ENCODE measurements at places on chromosomes 11 and 22.

DNA sequence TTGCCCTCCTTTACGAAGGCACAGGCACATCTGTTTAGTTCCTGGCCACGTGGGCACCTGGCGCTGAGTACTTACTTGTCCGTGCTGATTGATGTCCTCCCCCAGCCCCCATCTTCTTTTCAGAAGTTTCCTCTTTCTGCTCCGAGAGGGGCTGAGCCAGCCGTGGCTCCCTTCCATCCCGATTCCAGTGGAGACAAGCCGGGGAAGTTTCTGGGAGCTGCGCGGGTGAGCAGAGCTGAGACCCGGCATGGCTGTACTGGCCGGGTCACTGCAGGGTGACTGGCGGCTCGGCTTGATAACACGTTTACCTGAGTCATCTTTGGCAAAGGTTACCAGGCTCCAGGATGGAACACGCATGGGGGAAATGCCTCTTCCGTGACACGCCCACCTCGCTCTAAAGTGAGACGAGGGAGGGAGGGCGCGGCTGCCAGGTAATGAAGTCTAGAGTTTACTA lies 45.4 kb upstream of the ATXN10 start:
- peak; percentile 92 for DNase-seq

DNA sequence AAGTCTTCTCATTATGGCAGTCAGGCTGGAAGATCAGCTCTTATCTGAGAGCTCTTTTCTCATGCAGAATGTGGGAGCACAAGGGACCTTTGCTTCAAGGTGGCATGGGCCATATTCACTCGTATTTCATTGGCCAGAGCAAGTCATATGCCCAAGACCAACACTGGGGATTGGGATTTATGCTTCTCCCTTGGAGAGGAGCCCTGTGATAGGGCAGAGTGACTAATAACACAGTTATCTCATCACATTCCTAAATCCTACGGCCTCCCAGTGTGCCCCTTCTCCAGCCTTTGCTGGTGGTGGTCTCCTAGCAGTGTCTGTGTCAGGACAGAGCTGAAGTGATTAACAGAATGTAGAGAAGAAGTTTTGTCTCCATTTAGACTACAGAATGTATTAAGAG lies 48.6 kb downstream of the SYT9 start:
- no peak for DNase-seq

- no peak for DNase-seq
Observed at GRCh38 chr11:128546916-128547315, 40.4 kb downstream of the ETS1 start.

DNA sequence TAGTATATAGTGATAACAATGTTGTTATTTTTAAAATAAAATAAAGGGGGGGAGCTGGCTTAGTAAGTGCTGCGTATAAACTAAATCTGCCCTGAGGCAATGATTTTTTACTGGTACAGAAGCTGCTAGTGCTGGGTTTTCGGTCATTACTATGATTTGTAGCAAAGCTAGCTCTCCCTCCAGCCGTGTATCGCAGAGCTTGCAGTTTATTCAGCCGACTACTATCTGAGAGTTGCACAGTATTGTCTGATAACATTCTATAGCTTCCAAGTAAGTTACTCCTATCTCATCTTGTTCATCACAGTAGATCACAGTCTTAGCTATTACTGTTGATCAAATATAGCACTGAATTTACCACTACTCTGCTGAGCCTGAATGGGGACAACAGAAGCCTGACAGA lies 805.5 kb upstream of the ARHGAP42 start:
- DNase-seq: no peak

DNA sequence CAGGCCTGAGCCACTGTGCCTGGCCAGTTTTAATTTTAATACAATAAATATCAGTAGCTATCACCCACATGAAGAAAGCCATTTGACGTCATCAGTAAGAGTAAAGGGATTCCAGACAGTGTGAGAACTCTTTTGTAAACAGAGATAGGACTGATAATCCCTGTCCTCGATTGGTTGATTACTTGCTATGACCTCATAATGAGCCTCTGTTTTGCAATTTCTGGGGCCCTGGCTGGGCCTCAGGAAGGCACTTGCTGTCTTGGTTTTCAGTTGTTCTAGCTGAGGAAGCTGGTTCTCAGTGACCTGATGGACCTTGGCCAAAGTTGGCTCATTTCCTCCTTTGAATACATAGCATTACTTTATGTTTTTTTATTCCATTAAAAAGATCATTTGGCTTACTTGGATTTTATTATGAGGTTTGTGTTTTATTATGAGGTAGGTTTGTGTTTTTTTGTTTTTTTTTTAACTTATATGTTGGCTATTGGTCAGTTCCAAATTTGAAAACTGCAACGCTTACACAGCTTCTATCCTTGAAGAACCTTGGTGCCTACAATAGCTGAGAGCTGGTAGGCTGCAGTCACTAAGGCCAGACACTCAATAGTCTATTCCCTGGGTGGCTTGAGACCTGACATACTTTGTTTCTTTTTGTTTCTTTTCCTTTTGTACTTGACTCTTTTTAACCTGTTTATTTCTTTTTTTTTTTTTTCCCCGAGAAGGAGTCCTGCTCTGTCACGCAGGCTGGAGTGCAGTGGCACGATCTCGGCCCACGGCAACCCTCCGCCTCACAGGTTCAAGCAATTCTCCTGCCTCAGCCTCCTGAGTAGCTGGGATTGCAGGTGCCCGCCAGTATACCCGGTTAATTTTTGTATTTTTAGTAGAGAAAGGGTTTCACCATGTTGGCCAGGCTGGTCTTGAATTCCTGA lies 20.0 kb downstream of the MARK2 start:
- peak; percentile 66 for DNase-seq

GRCh38 chr11:107018902-107019493 lies 722 bp upstream of the GUCY1A2 start:
- peak; percentile 67 for DNase-seq

DNA sequence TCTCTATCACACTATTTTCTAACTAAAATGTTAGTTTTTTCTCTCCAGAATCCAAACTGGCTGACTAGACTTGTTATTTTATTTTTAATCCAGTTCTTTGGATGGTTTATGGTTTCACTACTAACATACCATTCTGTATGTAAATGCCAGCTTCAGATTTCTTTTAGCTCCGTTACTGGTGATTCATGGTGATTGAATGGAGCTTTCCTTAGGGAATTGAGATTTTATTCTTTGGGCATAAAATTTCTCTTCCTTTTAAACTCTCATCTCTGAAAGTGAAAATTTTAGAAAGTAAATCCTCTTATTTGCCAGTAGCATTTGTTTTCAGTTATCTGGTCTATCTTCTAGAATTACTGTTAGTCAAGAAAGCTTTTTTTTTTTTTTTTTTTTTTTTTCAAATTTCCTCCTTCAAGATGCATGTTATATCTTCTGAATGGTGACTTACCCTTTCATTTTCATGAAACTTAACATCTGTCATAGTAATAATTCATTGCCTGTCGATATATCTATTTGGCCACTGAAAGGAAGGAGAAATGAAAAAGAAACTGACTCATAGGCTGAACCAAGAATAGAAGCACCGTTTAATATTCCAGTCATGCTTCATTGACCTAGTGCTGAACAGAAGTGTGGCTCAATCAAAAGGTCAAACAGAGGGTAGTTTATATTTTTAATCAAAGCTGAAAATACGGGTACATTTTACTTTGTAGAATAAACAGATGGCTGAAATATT lies 6.4 kb downstream of the ENDOD1 start:
- DNase-seq: peak; percentile 35

DNA sequence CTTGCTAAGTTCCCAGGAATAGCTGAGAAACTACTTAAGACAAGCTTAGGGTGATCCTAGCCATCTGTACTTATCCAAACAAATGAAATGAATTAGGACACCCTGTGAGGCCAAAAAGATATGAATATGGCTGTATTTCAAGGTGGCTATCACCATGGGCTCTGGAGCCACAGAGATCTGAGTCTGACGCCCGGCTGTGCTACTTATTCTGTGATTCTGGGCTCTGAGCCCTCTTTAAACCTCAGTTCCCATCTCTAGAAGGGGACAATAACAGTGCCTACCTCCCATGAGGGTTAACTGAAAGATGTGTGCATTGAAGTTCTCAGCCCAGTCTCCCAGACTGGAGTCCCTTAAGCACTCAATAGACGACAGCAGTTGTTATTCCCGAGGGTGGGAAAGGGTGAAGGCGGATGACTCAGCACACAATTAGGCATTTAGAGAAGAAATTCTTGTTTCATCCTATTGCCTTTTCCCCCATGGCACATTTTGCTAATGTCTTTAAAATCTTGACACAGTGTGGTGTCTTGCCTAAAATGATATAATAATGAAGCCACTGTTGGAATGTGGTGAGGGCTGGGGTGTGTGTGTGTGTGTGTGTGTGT lies 132.5 kb downstream of the ADAMTS15 start:
- DNase-seq: peak; percentile 69

DNA sequence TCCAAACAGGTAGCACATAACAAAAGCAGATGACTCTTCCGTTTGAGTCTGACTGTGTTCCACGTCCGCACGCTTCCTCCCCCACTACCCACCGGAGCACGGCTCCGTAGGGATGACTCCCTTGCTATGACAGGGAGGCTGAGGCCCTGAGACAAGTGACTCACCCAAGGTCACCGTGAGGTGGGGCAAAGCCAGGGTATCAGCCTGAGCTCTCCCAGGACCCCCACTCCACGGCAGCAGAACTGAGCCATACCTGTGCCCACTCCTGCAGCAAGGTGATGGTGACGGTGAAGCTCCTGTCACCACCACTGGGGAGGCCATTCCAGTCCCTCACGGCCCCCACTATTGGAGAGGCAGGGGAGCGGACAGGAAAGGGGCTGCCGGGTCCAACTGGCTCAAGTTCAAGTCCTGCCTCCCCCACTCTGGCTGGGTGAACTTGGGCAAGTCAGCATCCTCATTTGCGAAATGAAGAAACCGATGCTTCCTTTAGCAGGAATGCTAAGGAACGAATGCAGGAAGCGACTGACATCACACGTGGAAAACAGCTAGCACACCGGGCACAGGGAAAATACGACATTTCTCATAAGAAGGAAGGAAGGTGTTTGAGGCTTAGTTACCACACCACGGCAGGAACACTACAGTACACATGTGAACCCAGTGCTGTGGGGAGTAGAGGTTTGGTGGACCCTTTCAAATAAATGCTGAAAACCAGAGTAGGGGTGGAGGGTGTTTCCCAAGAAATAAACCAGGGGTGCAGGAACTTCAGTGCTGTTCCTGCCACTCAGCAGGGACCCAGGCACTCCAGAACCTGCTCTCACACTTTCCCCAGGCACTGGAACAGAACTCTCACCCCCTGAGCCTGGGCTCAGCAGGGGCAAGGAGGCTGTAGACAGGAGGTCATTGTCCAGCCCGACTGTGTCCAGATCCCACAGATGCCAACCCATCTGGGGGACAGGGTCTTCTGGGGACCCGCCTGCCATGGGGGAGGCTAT lies 32.4 kb upstream of the CBX7 start:
- DNase-seq: no peak

GRCh38 chr11:65206441-65206841 lies 24.7 kb downstream of the CAPN1 start:
- DNase-seq: no peak

DNA sequence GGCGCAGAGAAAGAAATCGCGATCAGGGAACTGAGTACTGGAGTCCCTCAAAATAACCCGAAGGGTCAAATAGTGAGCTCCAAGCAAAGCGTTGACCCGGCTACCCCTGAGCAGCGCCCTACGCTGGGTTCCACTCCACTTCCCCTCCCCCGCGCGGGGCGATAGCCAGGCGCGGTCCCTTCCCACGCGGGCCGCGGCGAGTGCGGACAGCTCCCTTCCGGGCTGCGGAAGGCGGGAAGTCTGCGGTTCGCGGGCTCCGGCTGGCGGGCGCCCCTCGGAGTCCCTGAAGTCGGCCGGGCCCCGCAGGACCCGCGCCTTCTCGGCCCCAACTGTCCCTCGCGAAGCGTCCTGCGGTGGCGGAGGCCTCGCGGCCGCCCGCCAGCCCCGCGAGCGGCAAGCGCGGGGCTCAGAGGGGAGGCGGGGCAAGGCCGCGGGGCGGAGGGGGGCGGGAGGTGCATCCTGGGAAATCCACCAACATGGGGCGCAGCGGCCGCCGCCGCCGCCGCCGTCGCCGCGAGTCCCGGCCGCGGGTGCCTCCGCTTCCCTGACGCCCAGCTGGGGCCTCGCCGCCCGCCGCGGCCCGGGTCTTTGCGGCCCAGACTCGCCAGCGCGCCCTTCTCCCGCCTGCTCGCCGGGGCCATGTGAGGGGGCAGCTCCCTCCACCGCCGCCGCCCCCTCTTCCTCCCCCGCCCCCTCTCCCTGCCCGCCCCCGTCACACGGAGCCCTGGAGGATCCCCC lies at the start of gene QSER1:
Gene QSER1 (plus strand): TSS at position 457 of the 738 bp plus-strand sequence. CDS start 315 bp downstream, outside the sequence.
- DNase-seq: peak; percentile 60

DNA sequence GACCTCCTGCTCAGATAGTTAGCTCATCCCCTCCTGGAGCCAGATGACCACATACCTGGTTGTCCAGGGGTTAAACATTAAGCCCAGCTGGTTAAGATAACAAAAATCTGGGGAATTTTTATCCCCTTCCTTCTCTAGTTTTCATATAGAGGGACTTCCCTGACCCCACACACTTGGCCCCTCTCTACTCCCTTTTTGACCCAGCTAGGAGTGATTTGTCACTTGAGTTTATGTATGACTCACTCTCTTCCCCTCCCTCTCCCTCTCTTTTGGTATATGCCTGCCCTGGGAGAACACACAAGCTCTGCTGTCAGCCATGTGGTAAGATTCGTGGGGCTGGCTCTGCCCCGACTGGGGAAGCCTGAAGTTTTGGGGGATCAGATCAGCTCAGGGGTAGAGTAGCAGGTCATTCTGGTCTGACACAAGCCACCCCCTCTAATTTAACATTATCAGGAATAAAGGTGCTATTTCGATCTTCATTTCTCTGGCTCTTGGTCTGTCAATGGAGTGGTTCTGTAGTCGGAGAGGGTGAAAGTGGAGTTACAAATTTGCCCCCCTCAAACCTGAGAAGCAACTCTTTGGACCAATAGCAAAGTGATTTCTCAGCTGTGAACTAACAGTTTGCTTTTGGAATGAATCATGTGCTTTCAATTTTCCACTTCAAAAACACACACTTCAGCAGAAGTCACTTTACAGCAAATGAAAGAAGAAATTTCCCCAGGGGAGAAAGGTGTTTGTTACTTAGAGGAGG lies 415.3 kb upstream of the CADM1 start:
- no peak for DNase-seq

DNA sequence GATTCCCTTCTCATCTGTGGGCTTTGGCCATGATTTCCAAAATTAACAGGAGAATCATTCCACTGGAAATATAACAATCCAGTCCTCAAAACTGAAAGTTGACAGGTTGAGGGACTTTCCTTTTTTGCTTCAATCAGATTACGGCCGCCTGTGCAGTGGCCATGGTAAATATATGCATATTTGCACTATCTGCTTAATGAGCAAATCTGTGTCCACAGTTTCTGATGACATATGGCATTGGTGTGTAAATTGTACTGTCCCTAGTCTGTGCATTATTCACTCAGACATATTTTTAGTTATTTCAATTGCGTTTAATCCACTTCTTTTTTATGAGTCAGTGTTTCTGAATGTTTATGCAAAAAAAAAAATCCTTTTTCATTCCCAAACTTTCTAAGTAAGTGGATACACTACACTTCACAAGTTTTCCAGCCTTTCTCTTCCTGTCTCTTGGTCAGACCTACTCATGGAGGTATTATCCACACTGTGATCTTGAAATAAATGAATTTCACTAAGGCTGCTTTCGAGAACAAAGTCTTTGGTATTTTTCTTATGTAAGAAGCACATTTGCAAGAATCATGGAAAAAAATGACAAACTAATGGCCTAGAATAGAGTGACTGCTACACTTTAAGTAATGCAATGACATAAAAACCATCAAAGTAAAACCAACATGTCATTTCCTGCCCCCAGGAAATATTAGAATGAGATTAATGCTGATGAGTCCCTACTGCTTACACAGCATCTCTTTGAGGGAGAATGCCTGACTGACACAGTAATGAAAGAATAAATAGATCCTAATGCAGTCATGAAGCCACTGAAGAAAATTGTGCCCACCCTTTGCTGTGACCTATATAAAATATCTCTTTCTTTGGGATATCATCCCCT lies 76.4 kb upstream of the MTNR1B start:
- DNase-seq: no peak

GRCh38 chr22:29509298-29509697 lies 29.3 kb downstream of the NEFH start:
- no peak for DNase-seq
